ENCODE measurements at places on chromosomes 6 and 20.

DNA sequence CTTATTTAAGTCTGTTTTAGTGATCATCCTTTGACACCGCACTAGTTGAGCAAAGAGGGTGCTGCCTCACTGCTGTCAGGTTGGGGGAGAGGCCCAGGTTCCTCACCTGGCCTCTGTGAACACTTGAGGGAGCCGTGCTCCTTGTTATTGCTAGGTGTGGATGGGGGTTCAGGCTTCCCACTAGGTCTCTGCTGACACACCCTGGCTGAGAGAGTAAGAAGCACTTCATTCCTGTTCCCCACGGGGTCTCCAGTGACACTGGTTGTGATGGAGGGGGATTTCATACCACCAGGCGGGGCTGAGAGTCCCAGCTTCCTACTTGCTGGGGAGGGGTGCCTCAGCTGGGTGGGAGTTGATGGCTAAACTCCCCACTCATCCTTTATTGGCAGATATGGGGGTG is 11.1 kb upstream of the NOTCH4 start:
- no peak for DNase-seq

GRCh38 chr20:45373353-45374100 is 4.6 kb downstream of the TP53TG5 start:
- peak; percentile 71 for DNase-seq

GRCh38 chr20:58832457-58832856 is 18.2 kb downstream of the GNAS-AS1 start:
- no peak for DNase-seq

GRCh38 chr6:90938122-90938521 is 351.2 kb upstream of the MAP3K7 start:
- no peak for DNase-seq

DNA sequence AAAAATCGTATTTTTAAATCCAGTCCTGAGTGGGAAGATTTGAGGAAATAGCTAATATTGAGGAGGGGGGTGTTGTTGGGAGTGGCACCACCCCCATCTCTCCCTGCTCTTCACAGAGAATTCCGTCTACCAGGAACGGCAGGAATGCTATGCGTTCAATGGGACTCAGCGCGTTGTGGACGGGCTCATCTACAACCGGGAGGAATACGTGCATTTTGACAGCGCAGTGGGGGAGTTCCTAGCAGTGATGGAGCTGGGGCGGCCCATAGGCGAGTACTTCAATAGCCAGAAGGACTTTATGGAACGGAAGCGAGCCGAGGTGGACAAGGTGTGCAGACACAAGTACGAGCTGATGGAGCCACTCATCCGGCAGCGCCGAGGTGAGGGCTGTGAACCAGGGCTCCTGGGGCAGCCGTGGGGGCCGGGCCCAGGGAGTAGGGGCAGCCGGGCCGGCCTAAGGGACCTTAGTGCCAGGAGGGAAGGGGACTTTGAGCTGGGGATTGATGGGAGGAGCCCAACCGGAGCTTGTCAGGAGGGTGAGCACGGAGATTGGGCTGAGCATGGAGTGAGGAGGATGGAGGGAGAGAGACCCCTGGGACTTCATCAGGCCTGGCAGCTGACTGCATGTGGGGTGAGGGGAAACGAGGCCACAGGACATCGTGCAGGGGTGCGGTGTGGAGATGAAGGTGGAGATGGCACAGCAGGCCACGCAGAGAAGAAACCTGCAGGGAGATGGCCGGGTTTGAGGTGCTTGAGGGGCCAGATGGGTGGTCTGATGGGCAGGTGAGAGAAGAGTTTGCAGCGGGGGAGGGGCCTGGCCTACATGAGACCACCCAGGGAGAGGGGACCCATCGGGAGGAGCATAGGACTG is 41.3 kb downstream of the HLA-DPB1 start:
- DNase-seq = no peak
